ENCODE measurements at places on chromosomes 12 and 14. TPM values are rescaled to one million over a fixed set of nuclear protein-coding genes. Genes with fewer than 3 reads are reported as not detected.

Gene RAP1B
- 183 TPM for polyA plus RNA-seq

DNA sequence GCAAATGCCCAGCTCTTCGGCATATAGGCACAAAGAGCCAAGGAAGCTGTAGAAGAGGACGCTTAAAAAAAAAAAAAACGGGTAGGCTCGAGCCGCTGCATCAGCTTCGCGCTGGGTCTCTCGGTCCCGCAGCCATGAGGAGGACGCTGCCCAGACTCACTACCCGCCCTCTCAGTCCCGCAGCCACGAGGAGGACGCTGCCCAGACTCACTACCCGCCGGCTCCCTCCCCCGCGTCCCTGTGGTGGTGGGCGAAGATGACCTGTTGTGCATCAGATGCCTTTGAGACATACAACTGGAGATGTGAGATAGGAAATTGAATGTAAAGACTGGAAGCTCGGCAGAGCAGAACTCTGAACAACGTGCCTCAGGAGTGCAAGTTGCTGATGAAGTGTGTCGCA is 11.4 kb upstream of the SPSB2 start:
- no peaks in the 10 kb centered on the region for H3K27me3 ChIP-seq
- no peaks in the 10 kb centered on the region for H3K4me1 ChIP-seq
- no peak overlapping the region for H3K4me3 ChIP-seq
- no peak for DNase-seq
- H3K27ac ChIP-seq = no peak overlapping the region
- no peaks in the 10 kb centered on the region for H3K36me3 ChIP-seq

DNA sequence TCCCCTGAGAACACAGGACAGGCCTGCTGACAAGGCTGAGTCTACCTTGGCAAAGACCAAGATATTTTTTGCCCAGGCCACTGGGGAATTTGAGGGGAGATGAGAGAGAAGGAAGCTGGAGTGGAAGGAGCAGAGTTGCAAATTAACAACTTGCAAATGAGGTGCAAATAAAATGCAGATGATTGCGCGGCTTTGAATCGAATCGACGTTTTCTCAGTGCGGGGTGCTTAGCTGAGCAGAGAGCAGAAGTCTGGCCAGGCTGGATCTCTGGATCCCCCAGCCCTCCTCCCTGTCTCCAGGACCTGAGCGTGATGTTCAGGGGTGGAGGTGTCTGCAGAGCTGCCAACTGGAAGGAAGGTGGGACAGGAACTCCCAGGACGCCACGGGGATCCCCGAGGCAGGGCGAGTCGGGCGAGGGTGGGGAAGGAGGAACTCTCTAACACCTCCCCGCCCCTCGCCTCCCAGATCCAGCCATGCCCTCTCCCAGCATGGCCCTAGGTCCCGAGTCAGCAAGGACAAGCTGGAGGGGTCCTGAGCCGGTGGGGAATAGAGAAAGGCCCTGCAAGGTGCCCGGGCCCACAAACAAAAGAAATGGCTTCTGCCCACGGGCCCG is 527 bp upstream of the CARMIL3 start:
- H3K27me3 ChIP-seq = no peaks in the 10 kb centered on the region
- peak overlapping the region; percentile 73 for H3K4me3 ChIP-seq
- no peaks in the 10 kb centered on the region for H3K36me3 ChIP-seq
- no peak for DNase-seq
- H3K27ac ChIP-seq = no peak overlapping the region
- peaks cover 28% of the 10 kb centered on the region for H3K4me1 ChIP-seq

DNA sequence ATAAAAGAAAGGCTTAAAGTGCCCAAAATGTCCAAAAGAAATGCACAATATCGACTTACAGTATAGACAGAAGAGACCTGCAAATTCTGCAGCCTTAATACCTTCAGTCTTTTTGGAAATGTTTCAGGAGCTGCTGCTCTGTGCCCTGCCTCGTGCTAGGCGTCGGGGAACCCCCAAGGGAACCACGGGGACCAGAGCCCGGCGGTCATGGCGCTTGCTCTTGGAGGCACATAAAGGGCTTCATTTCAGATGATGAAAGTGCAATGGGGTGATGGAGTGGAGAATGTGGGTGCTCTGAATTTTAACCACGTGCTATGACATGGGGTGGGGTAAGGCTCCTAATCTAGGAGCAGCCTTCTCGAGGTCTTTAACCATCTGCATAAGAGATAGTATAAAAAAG is 14.8 kb upstream of the AACS start:
- H3K27ac ChIP-seq = no peak overlapping the region
- no peaks in the 10 kb centered on the region for H3K27me3 ChIP-seq
- no peak overlapping the region for H3K4me3 ChIP-seq
- no peaks in the 10 kb centered on the region for H3K4me1 ChIP-seq

Gene RDH5
- polyA plus RNA-seq = 10.8 TPM

GRCh38 chr12:76313299-76313698 is 34.9 kb downstream of the BBS10 start:
- no peaks in the 10 kb centered on the region for H3K4me1 ChIP-seq
- no peak overlapping the region for H3K4me3 ChIP-seq
- H3K36me3 ChIP-seq = no peaks in the 10 kb centered on the region
- DNase-seq = no peak
- H3K27me3 ChIP-seq = no peaks in the 10 kb centered on the region

- no peaks in the 10 kb centered on the region for H3K4me1 ChIP-seq
- no peak overlapping the region for H3K27ac ChIP-seq
- no peaks in the 10 kb centered on the region for H3K36me3 ChIP-seq
- no peak for DNase-seq
- H3K4me3 ChIP-seq = no peak overlapping the region
- no peaks in the 10 kb centered on the region for H3K27me3 ChIP-seq
Measured at GRCh38 chr12:128864516-128865186, 11.4 kb downstream of the GLT1D1 start.

Gene KRT83
- not detected for polyA plus RNA-seq

All from left lung (tissue), 14 donors.